ENCODE measurements at places on chromosomes 4 and X.

- no peak for DNase-seq
Measured at GRCh38 chrX:17913801-17914200, 52.7 kb upstream of the RAI2 start.

GRCh38 chrX:135931644-135932487 lies 38.4 kb downstream of the SAGE1 start:
- peak; percentile 62 for DNase-seq

GRCh38 chr4:128521156-128521555 lies 233.5 kb upstream of the PGRMC2 start:
- no peak for DNase-seq

- peak; percentile 55 for DNase-seq
Measured at GRCh38 chr4:169664615-169665014, 44.2 kb downstream of the CLCN3 start.

DNA sequence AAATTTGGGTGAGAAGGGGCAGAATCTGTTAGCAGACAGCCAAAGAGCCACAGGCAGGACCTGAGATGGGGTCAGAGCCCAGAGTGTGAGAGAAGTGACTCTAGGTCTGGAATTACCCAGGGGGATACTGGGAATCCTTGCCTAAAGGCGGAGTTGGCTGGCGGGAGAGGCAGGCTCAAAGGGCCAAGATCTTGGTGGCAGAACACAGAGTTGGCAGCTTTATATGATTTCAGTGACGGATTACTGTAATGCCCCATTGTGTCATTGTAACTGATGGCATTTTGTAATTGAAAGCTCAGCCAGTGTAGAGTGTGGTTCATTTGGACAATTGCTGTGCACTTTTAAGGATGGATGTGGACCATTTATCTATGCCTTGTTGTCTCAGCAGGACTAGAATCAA lies 77.3 kb downstream of the SMIM20 start:
- peak; percentile 34 for DNase-seq

DNA sequence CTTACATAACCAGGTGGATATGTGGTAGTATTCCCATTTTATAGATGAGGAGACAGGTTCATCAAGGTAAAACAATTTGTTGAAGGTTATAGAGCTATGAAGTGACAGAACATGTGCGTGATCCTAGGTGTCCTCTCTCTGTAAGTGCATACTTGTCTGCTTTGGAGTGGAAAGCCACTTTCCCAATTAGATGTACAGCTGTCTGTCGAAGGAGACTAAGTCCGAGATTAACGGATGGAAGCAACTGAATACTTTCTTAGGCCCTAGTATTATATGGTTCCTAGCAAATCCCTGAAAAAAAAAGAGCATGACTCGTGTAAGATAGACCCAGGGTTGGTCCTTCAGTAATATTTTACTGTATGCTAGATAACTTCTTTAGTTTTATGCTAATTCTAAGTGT lies 19.7 kb downstream of the TMEM131L start:
- DNase-seq, result no peak
